Activated naive CD8-positive, alpha-beta T cell treated with anti-CD3 and anti-CD28 coated beads for 36 hours (primary cell): ENCODE measurements at places on chromosomes 2 and 18.

- DNase-seq: peak; percentile 59
Observed at GRCh38 chr2:128623776-128624761, 305.4 kb upstream of the HS6ST1 start.

DNA sequence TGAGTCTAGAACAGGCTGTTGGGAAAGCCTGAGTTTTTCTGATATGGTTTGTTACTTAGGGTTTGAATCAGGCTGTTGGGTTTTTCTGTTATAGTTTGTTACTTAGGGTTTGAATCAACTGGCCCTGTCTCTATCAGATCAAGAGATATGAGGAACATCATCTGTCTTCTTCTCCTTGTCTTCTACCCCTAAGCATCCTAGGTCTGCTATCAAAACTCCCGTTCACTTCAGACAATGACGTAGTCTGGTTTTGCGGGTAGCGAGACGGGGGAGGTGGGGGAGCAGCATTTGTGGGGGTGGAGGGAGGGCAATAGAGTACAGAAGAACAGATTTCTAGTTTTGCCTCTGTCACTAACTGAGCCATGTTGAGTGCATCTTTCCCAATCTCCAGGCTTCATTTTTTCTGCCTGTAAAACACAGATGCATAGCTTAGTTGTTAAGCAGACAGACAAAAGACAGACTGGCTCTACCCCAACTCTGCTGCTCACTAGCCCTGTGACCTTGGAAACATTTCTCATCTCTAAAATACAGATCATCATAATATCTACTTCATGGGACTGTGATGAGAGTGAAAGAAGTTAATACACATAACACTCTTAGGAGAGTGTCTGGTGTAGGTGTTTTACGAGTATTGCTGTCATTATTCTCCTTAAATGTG is 9.1 kb downstream of the TNP1 start:
- no peak for DNase-seq

GRCh38 chr2:50746526-50746925 is 285.4 kb downstream of the NRXN1 start:
- peak; percentile 0 for DNase-seq

- no peak for DNase-seq
Observed at GRCh38 chr2:112634874-112635157, 10.9 kb upstream of the SLC20A1 start.

- DNase-seq: no peak
Observed at GRCh38 chr2:30480703-30481322, 33.8 kb downstream of the LCLAT1 start.

GRCh38 chr2:156338578-156338977 is 6.1 kb upstream of the NR4A2 start:
- no peak for DNase-seq

DNA sequence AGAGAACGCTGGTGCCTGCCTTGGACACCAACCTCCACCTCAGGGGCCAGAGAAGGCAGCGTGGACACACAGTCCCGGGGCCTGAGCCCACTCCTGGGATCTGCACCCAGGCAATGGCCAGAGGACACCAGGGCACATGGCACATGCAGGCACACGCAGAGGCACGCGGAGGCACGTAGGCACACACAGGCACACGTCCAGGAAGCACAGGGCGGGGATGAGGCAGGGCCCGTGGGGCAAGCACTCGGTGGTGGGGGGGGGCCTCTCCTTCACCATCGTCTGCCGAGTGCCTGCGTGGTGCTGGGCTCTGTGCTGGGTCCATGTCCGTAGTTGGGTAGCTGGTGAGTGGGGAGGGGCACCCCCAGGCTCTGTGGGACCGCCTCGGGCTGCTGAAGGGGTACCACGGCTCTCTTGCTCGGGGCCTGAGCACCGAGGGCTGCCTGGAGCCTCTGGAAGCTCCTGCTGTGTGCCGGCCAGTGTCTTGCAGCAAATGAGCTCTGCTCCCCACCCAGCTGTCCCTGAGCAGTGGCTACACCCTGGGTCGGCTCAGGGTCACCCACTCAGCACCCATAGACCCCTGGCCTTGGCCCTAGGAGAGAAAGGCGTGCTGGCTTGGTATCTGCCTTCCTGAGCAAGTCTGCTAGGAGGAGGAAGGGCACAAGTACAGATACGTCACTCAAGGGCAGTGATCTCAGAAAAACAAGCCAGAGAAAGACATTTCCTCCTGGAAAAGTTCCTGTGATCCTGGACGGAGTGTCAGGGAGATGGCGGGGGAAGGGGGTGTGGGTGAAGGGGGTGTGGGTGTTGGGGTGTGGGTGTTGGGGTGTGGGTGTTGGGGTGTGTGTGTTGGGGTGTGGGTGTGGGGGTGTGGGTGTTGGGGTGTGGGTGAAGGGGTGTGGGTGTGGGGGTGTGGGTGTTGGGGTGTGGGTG is 26.4 kb downstream of the RTP5 start:
- DNase-seq: no peak

- DNase-seq: peak; percentile 60
Observed at GRCh38 chr2:104872866-104873688, 19.2 kb downstream of the POU3F3 start.

DNA sequence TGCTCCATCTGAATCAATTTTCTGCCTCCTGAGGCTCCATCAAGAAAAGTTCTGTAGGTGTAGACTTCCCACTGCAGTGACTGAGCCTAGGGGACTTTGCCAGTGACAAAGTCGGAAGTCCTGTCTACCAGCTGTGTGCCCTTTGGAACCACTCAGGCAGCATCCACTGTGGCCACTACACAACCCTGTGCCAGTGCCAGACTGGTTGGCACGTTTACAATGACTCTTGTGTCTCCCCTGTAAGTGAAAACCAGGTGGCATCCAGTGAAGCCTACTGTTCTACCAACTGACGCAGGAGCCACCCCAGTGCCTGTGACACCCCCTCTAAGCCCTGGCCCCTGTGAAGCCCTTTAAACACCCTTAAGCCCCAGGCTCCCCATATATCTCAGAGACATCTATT is 132.1 kb upstream of the SERPINE2 start:
- no peak for DNase-seq

- DNase-seq: no peak
Observed at GRCh38 chr2:215364157-215365155, 52.6 kb downstream of the ATIC start.

GRCh38 chr2:240170883-240171282 is 30.4 kb upstream of the OTOS start:
- DNase-seq: no peak

- DNase-seq: no peak
Observed at GRCh38 chr2:228841877-228842276, 429.2 kb downstream of the PID1 start.

GRCh38 chr18:21660078-21660477 is 44.5 kb downstream of the ABHD3 start:
- DNase-seq: no peak

DNA sequence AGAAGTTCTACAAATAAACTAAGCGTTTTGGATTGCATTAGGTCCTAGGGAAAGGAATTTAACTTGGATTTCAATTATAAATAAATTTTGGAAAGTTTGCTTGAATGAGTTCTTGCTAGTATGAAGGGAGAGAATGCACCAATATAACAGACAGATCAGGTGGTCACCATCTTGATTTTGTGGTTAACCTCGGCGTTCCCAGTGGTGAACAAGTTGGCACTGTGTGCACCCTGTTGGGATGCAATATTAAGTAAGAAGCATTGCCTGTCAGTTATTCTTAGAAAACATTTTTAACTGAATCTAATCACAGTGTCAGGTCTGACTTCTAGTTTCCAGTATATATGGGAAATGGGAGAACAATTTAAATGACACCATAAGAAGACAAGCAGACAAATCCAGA is 673.4 kb downstream of the SLC4A3 start:
- no peak for DNase-seq

DNA sequence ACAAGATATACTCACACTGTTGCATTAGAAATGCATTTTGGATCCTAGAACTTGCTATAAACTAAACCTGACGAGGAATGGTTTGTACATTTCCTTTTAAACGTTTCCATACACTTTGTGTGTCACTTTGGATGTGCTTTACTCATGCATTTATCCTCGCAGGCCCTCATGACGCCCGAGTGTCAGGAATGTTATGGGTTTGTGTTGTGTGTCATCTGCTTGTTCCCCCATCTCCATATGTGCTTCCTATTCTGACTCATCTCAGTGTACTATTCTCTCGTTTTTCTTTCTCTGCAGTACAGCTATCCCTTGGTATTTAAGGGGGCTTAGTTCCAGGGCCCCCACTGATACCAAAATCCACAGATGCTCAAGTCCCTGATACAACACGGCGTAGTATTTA is 121.5 kb upstream of the RASGRP3 start:
- DNase-seq: no peak

DNA sequence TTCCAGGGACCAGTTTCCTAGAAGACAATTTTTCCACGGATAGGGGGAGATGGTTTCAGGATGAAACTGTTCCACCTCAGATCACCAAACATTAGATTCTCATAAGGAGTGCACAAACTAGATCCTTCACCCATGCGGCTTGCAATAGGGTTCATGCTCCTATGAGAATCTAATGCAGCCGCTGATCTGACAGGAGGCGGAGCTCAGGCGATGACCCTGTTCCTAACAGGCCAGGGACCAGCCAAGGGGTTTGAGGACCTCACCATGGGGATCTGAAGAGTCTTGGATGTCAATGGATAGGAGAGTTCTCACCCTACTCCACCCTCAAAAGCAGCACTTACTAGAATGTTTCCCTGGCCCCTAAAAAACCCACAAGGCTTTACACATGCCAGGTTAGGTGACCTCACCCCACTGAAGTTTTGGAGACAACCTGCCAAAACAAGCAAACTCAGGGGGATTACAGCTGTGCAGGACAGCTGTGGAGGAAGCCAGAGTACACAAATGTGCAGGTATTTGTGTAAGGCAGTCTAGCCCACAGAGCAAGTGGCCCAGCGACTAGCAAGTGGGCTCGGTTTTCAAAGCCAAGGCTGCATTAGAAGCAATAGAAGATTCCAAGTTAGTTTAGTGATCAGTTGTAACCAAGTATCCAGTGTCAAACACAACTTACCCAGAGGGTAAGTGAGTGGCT is 3.9 kb downstream of the EVA1A start:
- no peak for DNase-seq

DNA sequence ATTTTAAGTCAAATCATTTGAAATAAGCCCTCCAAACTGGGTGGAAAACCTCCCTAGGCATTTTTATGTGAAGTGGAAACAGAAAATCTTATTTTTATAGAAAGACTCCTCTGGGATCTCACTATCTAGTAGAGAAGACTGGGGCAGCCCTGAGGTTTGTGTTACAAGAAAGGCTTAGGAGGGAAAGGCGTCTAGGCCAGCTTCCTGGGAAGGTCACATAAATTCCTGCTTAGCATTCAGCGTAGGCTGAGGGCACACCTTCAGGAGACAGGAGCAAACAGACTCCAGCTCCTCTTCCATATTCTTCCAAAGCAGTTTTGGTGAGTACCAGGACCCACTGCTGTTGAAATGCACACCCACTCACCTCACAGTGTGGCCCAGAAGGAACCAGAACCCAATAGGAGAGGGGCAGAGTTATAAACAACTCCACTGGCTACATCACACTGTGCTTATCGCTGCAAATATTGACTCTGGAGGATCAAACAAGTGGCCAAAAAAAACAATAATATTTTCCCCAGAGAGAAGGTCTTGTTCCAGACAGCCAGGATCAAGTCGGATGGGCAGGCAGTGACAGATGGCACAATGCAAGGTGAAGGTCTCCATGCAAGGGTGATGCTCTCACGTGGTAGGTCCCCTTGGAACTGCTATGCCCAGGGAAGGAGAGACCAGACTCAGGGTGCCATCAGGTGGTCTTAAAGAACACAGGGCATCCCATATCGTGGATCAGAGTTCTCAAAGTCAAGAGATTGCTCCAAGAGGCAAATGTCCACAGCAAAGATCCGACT is 17.7 kb upstream of the IGFBP2 start:
- DNase-seq: no peak

- no peak for DNase-seq
Observed at GRCh38 chr2:223528036-223528435, 74.1 kb downstream of the SCG2 start.

DNA sequence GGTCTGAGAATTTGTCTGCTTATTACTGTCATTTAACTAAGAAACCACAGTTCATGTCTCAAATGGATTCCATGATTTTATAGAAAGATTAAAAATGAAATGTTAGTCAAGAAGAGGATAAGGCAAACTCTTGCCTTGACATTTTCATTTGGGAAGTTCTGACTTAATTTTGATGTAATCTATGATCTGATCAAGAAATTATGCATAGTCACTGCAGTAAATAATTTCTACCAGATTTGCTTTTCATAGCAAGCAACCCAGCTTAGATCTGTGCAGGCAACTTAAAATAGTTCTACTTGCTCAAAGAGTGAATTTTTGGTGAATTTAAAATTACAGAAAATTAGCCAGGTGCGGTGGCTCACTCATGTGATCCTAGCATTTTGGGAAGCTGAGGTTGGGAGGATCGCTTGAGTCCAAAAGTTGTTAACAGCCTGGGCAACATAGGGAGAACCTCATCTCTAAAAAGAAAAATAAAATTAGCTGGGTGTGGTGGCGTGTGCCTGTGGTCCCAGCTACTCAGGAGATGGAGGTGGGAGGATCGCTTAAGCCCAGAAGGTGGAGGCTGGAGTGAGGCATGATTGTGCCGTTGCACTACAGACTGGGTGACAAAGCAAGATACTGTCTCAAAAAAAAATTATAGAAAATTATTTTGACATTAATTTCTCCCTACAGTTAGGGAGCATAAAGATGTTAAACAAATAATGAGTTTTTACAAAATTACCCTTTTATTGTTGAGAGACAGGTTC is 158.7 kb upstream of the MYO3B start:
- DNase-seq: no peak

DNA sequence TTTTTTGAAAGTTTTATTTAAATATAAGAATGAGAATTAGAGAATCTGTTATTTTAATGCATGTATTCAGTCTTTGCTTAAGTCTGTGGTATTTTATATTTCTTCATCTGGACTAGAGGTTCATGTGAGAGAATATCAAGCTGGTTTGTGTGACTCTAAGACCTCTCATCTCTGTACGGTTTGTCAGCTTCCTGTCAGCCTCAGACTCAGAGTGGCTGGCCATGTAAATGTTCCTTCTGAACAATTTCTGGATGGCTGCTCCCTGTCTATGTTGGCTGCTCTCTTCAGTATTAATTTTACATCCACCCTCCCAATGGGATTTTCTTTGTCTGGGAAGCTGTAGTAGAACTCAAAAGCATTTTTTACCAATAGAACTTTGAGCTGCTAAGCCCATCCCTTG is 225.3 kb upstream of the THUMPD2 start:
- no peak for DNase-seq

DNA sequence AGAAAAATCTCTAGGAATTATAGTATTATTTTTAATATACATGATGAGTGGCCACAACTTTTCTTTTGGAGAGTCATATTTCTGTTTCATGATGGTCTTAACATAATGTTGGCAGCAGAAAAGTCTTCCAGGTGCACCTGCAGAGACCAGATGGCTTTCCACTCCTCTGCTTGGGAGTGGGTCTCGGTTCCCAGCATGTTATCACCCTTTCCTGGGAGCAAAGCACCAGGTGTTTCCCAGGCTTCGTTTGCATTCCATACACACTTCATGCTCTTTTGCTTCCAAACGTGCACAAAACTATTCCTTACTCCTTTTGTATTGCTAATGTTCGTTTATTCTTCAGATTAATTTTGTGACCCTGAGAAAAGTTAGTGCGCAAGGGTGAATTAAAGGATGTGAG is 305.2 kb downstream of the CDH2 start:
- no peak for DNase-seq
